SHP77 (cell line): ENCODE measurements at places on chromosomes 4 and X.

- no peak for DNase-seq
Observed at GRCh38 chr4:132955146-132955545, 193.9 kb upstream of the PCDH10 start.

DNA sequence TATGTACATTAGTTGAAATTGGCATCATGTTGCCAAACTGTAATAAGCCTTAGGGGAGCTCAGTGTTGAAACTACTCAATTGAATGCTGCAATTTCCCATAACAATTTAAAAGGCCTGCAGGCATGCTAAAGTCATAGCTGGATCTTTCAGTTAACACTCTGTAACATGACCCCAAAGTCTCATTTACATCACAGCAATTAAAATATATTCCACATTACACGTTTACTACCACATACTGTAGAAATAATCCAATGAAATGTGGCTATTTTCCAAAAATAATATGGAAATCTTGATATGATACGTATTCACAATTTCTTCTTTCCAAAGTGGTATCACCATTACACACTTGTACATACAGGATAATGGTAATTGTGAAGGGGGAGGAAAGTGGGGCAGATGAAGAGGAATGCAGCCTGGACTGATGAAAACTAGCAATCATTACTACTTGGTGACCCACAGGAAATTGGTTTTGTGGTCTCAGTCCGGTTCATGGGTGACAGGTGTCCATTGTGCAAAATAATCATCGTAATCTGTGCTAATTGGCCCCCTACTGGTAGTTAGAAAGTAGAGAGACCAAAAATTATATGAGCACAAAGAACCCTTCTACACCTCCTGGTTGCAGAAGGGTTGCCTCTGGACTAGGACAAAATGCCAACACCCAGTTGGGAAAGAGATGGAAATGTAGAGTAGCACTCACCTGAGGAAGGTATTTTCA lies 63.7 kb downstream of the TENM3 start:
- no peak for DNase-seq

DNA sequence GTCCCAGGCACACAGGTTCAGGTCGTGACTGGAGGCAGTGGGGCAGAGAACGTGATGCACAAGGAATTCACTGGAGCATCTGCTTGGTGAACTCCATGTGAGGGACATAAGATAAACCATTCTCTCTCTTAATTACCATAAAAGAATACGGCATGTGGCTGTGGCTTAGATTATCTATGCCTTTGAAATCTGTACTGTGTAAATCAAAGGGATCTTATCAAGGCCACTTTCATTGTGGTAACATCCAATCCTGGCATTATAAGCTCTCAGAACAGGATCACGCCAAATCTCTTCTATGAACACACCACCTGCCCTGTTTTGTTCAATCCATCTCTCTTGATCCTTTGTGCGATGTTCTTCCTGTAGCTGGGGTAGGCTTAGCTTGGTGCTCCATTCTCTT lies 192.3 kb downstream of the SPATA18 start:
- no peak for DNase-seq

GRCh38 chr4:185748901-185749390 lies 63.0 kb downstream of the SORBS2 start:
- DNase-seq, result no peak

GRCh38 chr4:80071604-80072227 lies 1.3 kb downstream of the ANTXR2 start:
- DNase-seq, result peak; percentile 24

- DNase-seq, result no peak
Observed at GRCh38 chrX:2561456-2561855, 60.7 kb upstream of the DHRSX start.

GRCh38 chr4:94533405-94534223 lies 81.9 kb downstream of the PDLIM5 start:
- DNase-seq, result no peak

- no peak for DNase-seq
Observed at GRCh38 chr4:164081801-164082200, 587.3 kb downstream of the TMA16 start.
